T-helper 1 cell (primary cell): ENCODE measurements at places on chromosomes 11 and 22.
A peak's percentile ranks its signal among the peaks of the same experiment; 100 is the strongest.

DNA sequence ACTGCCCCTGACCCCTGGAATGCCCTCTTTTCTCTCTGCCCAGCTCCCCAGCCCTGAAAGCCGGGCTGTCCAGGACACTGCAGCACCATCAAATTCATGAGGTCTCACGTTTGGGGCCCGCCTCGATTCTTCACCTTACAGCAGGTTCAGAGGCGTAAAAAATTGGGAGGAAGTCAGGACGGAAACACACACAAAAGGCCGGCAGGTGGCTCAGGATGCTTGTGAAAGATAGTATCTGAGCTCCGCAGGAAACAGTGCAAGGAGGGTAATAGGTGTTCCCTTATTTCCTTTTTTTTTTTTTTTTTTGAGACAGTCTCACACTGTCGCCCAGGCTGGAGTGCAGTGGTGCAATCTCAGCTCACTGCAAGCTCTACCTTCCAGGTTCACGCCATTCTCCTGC is 4.1 kb downstream of the RFPL2 start:
- DNase-seq: no peak

DNA sequence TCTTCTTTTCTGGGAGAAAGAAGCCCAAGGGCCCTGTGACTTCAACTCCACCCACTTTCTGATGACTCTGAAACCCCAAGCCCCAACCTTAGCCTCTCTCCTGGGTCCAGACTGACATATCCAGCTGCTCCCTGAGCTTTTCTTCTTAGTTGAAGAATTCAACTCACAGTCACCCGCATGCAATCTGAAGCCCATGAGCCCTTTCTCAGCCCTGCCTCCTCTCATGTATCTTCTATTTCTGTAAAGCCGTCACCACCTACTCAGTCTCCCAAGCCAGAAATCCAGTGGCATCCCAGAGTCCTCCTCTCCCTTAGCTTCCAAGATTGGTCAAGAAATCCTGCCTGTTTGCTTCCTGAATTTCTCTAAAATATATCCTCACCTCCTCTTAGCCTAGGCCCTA is 7.1 kb upstream of the TMA7B start:
- DNase-seq: no peak

DNA sequence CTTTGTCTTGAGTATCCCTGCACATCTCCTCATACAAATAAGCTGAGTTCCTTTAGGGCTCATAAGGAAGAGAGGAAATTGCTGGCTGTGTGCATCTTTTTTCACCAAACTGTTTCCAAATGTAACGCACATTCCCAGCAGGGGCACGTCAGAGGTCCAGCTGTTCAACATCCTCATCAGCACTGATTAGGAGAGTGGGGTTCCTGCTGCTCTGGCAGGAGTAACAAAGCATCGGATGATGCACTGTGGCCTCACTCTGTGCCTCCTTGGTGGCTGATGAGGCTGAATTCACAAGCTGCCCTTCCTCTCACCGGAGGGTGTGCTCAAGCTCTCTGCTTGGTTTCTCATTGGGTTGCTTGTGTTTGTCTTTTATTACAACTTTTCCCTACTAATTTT is 35.5 kb upstream of the SLC25A1 start:
- no peak for DNase-seq

- no peak for DNase-seq
These were observed 122.6 kb downstream of the IGLL1 start for GRCh38 chr22:23457380-23457985.

DNA sequence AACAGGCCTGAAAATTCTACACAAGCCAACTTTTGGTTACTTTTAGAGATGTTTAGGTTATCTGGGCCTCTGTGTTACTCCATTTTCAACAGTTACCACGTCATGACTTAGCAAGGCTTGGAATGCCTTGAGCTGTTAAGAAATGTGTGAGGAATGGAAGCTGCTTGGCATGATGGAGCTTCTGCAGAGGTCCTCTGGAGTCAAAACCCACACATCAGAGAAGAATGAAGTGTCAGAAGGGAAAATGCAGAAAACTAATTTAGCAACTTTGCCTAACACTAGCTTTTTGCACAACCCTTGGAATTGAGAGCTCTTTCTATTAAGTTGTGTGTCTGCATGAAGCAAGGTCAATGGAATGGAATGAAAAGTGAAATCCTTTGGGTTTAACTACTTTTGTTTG is 27.4 kb downstream of the FAT3 start:
- DNase-seq: no peak

DNA sequence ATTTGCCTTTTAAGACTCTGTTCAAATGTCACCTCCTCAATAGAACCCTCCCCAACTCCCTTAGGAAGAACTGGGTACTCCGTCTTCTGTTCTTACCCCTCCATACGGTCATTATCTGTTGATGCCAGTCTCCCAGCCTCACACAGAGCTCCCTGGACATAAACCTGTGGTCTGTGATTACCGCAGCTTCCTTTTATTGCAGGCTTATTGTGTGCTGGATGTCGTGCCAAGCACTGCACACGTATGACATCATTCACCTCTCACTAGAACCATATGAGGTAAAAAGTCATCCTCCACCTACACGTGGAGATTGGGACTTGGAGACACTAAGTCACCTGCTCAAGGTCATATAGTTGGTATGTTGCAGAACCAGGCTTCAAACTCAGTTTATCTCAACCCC is 15.3 kb downstream of the PTPN5 start:
- DNase-seq: no peak

- DNase-seq: no peak
These were observed 1.1 kb downstream of the IL18BP start for GRCh38 chr11:71999798-72000197.

- no peak for DNase-seq
These were observed 5.4 kb downstream of the PAX6 start for GRCh38 chr11:31805629-31806185.

DNA sequence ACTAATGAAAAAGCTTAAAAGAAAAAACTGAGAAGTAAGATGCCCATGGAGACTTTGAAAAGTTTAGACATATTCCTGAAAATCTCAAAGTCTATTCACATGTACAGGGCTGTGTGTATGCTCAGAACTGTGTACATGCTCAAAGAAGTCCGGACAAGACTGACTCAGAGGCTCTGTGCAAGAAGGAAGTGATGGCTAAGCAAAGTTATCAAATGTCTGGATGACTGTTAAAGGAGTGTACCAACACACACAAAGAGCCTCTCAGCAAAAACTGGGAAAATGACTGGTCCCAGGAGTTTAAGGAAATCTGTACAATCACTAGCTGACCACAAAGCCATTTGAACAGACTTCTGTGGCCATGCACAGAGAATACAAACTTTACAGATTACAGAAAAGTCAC is 33.1 kb upstream of the ARHGAP32 start:
- DNase-seq: no peak

- DNase-seq: no peak
These were observed 1.3 kb upstream of the GDPD4 start for GRCh38 chr11:77302752-77303151.

- no peak for DNase-seq
These were observed 2.1 kb downstream of the MFRP start for GRCh38 chr11:119344291-119345010.

GRCh38 chr11:43217849-43218248 is 93.9 kb upstream of the API5 start:
- no peak for DNase-seq

GRCh38 chr11:123116486-123116885 is 54.5 kb upstream of the HSPA8 start:
- DNase-seq: no peak

- no peak for DNase-seq
These were observed 5.0 kb upstream of the SLC1A2 start for GRCh38 chr11:35424157-35424940.

GRCh38 chr22:28425211-28425610 is 254.4 kb downstream of the TTC28 start:
- no peak for DNase-seq

GRCh38 chr11:60310407-60310998 is 16.6 kb upstream of the MS4A6E start:
- no peak for DNase-seq

DNA sequence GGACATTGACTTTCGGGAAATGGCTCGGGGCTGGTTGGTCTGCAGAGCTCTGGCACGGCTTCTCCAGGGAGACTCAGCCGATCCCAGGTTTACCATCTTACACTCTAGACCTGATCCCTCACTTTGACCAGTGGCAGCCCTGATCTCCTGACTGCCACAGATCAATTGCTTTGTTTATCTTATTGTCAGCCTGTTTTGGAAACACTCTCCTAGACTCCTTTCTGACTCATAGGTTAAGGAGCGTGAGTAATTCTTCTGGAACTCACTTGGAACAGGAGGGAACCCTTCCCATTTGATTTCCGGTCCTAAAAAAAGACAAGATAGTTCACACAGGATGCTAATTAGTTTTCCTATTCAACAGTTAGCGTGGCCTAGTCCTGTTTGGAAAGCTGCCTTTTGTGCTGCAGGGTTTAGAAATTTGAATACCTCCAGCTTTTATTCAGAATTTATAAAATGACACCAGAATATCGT is 16.0 kb upstream of the BMAL1 start:
- no peak for DNase-seq

GRCh38 chr11:20156280-20156875 is 3.9 kb downstream of the DBX1 start:
- DNase-seq: peak; percentile 46
